ENCODE measurements at places on chromosomes 2 and 18.

- no peak for DNase-seq
These were observed 209.5 kb upstream of the SMAD7 start for GRCh38 chr18:49160079-49160930.

- DNase-seq = no peak
These were observed 248.5 kb upstream of the RAB6C start for GRCh38 chr2:129730979-129731378.

DNA sequence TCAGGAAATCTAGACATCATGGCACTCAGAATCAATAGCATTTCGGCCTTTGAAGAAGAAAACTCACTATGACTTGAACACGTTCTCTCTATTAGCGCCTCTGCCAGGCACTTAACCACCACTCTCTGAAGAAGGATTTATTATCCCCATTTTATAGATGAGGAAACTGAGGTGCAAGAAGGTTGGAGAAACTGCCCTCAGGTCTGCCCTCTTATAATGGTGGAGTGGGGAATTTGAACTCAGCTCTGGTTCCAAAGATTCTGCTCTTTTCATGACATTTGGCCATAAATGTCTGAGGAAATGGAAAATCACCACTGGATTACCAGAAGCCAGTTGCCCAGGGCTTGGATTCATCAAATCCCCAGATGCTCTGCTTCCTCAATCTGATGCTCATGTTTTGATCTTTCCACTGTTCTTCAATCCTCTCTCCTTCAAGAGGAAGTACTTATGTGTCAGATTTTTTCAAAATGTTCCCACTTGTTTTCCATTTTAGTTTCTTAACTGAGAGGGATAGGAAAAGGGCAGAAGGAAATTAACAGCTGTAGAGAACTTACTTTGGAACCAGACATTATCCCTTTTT is 68.1 kb downstream of the ANTXR1 start:
- no peak for DNase-seq

DNA sequence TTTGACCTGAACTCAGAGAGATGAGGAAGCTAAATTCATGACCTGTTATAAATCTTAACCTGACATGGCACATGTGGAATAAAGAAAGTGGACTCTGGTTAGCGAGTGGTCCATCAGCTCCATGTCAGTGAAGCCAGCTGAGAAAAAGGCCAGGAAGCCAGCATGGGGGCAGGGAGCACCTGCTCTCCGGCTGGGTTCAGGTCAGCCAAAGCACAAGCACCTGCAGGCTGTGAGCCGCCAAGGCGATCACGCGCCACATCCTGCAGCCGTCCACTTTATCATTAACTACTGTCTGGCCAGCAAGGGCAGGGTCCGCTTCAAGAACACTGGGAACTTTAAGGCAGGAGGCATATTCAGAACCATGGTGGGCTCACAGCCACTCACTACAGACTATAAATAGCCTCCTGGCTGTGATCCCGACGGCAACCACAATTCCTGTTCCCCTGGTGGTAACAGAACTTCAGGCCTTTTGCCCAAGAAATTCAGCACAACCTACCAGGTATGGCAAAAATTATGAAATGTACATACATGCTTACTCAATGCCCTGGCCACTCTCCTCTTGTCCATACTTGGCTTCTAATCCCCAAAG is 35.5 kb downstream of the ACVR1 start:
- DNase-seq = no peak

DNA sequence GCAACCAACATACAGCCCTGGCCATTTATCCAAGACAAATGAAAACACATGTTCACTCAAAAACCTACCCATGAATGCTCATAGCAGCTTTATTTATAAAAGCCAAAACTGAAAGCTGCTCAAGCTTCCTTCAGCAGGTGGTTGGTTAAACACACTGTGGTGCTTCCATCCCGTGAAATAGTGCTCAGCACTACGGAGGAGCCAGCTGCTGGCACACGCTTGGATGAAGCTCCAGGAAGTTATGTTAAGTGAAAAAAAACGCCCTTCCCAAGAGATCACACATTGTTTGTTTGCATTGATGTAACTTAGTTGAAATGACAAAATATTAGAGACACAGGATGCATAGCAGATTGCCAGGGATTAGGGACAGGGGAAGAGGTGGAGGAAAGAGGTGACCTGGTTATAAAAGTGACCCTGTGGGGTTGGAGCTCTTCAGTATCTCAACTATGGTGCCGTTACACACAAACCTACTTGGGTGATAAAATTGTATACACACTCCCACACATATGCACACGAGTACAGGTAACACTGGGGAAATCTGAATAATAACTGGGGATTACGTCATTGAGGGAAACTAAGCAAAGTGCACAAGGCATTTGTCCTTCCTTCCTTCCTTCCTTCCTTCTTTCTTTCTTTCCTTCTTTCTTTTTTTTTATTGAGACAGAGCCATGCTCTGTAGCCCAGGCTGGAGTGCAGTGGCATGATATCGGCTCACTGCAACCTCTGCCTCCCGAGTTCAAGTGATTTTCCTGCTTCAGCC is 6.2 kb upstream of the ALPG start:
- no peak for DNase-seq

GRCh38 chr2:181308766-181309515 is 148.2 kb upstream of the ITGA4 start:
- no peak for DNase-seq
